ENCODE measurements at places on chromosomes 1 and 21.

GRCh38 chr1:221655766-221656305, 86.1 kb downstream of the DUSP10 start:
- no peak overlapping the region for H3K27ac ChIP-seq
- no peak overlapping the region for H3K4me3 ChIP-seq
- H3K36me3 ChIP-seq = no peaks in the 10 kb centered on the region
- no peaks in the 10 kb centered on the region for H3K27me3 ChIP-seq
- peaks cover 2% of the 10 kb centered on the region for H3K4me1 ChIP-seq

- H3K27ac ChIP-seq = no peak overlapping the region
- no peak for DNase-seq
- no peaks in the 10 kb centered on the region for H3K36me3 ChIP-seq
- H3K4me3 ChIP-seq = no peak overlapping the region
- H3K4me1 ChIP-seq = no peaks in the 10 kb centered on the region
Observed at GRCh38 chr1:89605692-89606091, 27.2 kb upstream of the LRRC8C start.

DNA sequence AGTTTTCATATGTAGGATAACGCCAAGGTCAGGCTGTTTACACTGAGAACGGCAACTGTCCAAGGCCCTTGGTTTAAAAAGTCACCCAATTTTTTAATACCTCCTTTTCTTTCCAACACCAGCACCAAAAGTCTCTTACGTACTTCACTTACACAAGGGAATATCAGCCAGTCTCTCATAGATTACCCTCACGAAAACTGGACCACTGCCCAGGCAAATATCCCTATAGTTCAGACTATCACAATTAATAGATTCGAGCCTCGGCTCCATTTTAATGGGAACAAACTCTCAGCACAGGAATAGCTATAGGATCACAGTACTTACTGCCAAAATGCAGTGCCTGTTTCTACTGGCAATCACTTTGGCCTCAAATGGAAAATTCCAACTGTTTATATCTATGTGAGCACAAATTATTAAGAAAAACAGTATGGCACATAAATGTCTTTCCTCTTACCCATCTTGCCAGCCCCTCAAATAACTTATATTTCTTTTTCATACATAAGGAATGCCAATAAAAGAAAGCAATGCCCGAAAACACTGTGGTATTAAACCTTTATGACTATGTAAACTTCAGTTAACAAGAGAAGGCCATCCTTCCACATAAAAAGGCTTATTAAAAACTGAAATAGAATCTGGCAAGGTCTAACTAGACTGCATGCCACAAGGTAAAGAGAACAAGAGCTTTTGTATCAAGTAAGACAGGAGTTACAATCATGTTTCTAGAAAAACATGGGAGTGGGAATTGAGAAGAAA, 97.8 kb downstream of the SLC45A1 start:
- H3K27me3 ChIP-seq = no peaks in the 10 kb centered on the region
- H3K4me1 ChIP-seq = peaks cover 45% of the 10 kb centered on the region
- no peak for DNase-seq
- H3K27ac ChIP-seq = peak overlapping the region; percentile 90
- H3K36me3 ChIP-seq = peaks cover 11% of the 10 kb centered on the region

DNA sequence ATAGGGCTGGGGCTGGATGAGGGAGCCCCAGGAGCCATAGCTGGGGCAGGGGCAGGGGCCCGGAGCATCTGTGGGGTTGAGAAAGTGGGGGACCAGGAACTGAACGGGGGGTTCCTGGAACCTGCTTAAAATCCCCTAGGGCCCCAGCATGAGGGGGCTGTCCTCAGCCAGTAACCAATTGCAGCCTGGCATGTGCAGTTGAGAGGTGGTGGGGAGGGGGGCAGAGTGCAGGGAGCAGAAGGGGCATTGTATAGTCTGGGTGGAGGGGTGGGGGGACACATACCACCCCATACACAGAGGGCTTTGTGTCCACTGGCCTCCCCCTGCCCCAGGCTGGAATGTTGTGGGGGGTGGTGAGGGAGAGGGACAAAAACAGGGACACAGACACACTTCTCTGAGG, at the start of gene MPZ:
Gene MPZ (minus strand): TSS at position 101 of the 400 bp plus-strand sequence. CDS start 63 bp downstream, at position 38.
- no peak within 1 kb of the TSS for H3K27ac ChIP-seq
- no peak within 1 kb of the TSS for H3K4me3 ChIP-seq
- H3K27me3 ChIP-seq = peaks cover 16% of the 10 kb centered on the region
- no peaks in the 10 kb centered on the region for H3K36me3 ChIP-seq
- peaks cover 13% of the 10 kb centered on the region for H3K4me1 ChIP-seq
- DNase-seq = no peak

GRCh38 chr21:36966066-36966820, at the start of gene HLCS:
TSS of gene HLCS (minus strand) at chr21:36966669. CDS start at chr21:36966638, 31 bp downstream.
- peaks cover 17% of the 10 kb centered on the region for H3K4me1 ChIP-seq
- peak within 1 kb of the TSS; percentile 81 for H3K4me3 ChIP-seq
- DNase-seq = peak; percentile 59
- peaks cover 2% of the 10 kb centered on the region for H3K36me3 ChIP-seq
- no peaks in the 10 kb centered on the region for H3K27me3 ChIP-seq

All from progenitor cell of endocrine pancreas (in vitro differentiated cells).